ENCODE measurements at places on chromosomes 7 and 10.

GRCh38 chr10:88526501-88527105 is 56.5 kb downstream of the RNLS start:
- DNase-seq, result no peak

GRCh38 chr10:74585231-74586087 is 240.9 kb upstream of the KAT6B start:
- peak; percentile 18 for DNase-seq

DNA sequence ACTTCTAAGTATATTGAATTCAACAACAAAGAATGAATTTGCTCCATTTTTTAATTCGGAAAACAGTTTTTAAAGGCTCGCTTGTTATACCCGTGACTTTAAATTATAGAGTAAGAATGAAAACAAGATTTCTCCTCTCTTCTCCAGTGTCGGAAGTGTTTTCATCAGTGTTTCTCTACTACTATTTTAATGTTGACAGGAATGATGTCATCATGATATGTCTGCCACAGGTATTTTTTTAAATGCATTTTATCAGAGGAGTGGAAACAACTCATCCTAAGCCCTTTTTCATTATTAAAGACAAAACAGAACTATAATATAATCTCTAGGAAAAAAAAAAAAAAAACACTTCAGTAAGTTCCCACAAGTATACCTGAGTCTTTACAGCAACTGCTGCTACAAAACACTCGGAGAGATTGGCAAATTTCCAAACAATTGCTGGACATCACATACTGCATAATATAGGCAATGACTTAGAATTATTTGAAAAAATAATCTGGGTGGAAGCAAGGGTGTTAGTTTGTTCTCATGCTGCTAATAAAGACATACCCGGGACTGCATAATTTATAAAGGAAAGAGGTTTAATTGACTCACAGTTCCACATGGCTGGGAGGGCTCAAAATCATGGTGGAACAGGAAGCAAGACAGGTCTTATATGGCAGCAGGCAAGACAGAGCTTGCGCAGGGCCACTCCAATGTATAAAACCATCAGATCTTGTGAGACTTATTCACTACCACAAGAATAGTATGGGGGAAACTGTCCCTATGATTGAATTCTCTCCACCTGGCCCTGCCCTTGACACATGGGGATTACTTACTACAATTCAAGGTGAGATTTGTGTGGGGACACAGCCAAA is 4.8 kb upstream of the RNF32 start:
- no peak for DNase-seq

GRCh38 chr7:147182874-147183273 is 1066.3 kb downstream of the CNTNAP2 start:
- no peak for DNase-seq

GRCh38 chr7:27492224-27492623 is 170.5 kb downstream of the HIBADH start:
- DNase-seq, result no peak

DNA sequence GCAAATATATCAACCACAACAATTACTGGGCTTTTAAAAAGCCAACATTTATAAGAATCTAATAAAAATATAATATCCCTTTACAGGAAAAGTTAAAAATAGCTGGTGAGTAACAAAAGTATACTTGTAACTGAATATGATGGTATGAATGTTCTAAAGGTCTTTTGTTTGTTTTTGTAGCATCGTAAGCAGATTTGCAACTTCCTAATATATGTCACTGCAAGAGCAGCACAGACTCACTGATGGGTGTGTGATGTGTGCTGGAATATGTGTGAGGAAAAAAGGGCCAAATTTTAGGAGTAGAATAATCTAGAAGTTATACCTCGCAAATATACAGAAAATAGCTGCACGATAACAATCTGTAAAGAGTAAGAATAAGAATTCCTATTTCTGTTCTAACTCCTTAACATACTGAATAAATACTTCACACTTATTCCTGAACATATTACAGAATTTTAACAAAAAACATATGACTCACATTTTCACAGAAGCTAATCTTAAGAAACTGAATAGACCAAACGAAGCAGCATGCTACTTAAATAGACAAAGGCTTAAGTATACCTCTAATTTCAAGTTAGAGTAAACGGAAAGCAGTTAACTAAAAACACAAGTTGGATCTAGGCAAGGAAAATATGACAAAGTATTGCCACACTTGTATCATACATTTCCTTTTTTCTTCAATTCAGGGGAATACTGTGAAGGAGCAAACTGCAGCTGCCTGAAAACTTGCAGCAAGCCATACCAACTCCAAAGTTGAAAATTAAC is 9.6 kb downstream of the ETV1 start:
- no peak for DNase-seq

DNA sequence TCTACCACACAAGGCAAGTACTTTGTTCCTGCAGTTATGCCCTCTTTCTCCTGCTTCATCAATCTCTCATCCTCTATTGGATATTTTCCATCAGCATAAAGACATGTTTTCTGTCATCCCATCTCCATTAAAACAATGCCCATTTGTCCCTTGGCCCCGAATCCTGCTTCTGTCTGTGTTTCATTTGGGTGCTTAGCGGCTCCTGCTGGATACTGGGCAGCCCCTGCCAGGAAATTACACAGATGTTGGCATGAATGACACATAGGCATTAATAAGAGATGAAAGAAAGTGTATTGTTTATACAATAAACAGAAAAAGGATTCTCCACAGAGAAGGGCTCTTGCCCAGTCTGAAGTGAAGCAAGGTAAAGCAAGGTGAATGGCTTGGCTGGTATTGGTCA is 765.3 kb downstream of the REEP3 start:
- DNase-seq, result no peak

DNA sequence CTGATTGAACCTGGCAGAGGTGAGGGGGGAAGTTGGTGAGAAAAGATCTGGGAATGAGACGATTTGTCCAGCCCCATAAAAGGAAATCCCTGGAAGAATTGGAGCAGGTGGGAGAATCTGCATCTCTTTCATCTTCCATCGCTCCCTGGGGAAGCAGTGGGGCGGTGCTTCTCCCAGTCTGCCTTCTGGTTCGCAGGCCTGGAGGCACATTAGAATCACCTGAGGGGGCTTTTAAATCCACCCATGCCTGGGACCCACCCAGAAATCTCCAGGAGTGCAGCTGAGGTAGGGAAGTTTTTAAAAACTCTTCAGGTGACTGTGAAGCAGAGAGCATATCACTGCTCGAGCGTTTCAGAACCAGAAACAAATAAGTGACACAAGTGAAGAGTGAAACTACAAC is 26.7 kb upstream of the SYPL1 start:
- no peak for DNase-seq

- no peak for DNase-seq
These were observed 56.4 kb upstream of the FAM20C start for GRCh38 chr7:135731-136645.

DNA sequence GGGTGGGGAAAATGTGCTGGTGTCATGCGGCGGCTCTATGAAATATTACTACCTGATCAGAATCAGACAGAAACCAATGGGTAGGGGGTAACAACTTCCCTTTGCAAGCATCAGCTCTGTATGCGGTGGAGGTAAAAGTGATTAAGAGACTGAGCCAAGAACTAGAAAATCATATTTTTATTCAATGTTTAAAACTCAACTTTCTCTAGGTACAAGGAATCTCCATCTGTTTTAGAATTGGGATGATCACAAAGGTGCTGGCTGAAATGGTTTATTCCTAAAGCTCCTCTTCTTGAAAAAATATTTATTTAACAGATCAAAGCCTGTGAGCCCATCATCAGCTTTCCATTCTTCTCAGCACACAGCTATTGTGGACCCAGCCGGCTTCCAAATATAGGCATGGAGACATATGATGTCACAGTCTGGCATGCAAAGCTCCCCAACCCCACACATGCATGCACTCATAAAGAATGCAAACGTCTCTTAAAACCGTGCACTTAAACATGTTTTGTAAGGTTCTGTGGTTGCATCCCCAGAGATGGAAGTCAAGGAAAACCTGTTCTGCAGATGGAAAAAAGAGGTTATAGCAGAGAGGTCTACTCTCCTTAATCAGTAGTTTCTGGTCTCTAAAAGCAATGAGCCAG is 126.0 kb downstream of the SKIDA1 start:
- no peak for DNase-seq

DNA sequence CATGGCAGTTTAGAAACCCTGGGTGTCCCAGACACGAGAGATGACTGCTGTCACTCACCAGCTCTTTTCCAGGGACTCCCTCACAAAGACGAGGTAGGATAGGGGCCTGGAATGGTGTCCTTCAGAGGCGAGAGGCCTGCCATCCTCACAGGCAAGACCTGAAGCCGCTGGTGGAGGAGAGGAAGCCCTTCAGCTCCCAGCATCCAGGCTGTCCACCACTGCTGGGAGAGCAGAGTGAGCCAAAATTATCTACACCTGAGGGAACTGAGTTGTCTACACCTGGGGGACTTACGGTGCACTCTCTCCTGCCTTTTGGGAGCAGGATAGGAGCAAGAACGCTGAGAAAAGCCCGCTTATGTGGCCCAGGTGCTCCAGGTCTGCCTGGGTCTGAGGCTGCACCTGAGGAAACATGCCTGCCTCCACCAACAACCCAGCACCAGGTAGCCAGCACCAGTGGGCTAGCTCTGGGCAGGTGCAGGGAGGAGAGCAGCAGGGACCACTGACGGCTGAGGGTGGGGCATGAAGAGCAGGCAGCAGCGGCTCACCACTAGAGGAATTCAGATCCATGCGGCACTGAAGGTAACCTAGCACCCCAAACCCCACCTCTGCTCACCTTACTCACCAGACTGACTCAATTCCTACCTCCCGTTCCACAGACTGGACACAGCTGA is 357.2 kb downstream of the SH2D4B start:
- DNase-seq, result no peak

- DNase-seq, result no peak
These were observed 21.3 kb upstream of the TTYH3 start for GRCh38 chr7:2610466-2610865.

Measured in stimulated activated CD4-positive, alpha-beta T cell treated with anti-CD3 and anti-CD28 coated beads, Interleukin-1b, Interleukin-23, amount 100 ng/mL, for 24 hours (primary cell).